ENCODE measurements at places on chromosomes 13 and 19. TPM values are rescaled to one million over a fixed set of nuclear protein-coding genes. Genes with fewer than 3 reads are reported as not detected.

GGN gene
- 1.7 TPM for total RNA-seq

DNA sequence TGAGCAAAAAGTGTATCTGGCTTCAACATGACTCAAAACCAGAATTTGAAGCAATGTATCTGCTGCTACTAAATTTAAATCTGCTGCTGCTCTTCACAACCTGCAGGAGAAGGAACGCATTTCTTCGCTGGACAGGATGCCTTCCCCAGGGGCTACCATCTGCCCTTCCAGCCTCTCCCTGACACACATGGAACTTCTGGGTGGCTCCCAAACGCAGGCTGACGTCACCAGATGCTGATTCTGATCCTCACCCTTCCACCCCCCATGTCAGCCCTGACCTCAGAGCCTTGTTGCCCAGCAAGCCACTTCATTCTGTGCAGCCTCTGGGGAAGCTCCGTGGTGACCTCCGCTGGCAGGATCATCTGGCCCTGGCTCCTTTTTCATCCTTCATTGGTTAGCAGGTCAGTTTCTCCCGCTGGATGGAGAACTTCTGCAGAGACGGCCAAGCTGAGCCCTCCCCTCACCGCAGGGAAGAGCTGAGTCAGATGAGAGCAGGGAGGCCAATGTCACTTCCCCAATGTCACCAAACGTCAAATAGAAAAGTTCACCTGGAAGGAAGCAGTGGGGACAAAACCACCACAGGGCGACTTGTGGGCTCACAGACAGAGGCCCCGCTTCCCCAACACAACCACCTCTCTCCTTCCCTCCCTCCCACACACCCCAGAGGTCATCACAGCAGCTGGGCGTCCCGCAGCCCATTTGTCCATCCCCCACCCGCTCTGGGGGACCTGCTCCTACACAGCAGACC lies 14.0 kb upstream of the RAB20 start:
- peak; percentile 0 for DNase-seq
- H3K27me3 ChIP-seq, result peaks cover 38% of the 10 kb centered on the region
- H3K4me1 ChIP-seq, result peaks cover 10% of the 10 kb centered on the region
- H3K4me3 ChIP-seq, result no peak overlapping the region

GRCh38 chr13:75661443-75661842 lies 25.3 kb downstream of the LMO7 start:
- peaks cover 3% of the 10 kb centered on the region for H3K27me3 ChIP-seq
- no peak for DNase-seq
- H3K4me3 ChIP-seq, result peak overlapping the region; percentile 17
- peaks cover 53% of the 10 kb centered on the region for H3K36me3 ChIP-seq
- H3K27ac ChIP-seq, result peak overlapping the region; percentile 70

DNA sequence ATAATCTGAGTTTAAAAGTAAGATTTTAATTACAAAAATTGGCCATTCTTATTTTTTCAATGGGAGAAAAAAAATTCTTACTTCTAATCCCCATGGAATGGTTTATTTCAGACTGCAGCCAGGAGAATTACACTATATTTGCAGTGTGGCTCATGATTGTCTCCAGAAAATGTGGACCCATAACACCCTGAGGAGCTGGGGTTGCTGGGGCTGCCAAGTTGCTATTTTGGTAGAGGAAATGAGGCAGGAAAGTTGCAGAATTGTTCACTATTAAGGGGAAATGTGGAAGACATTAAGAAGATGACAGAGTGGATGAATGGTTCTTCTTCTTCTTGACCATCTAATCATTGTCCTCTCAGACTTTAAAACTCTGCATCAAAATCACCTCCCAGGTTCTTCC lies 4.6 kb upstream of the SCEL start:
- DNase-seq, result no peak
- no peaks in the 10 kb centered on the region for H3K27me3 ChIP-seq
- no peaks in the 10 kb centered on the region for H3K4me1 ChIP-seq

- H3K4me1 ChIP-seq, result peaks cover 4% of the 10 kb centered on the region
- H3K4me3 ChIP-seq, result no peak overlapping the region
- no peaks in the 10 kb centered on the region for H3K36me3 ChIP-seq
- no peak overlapping the region for H3K27ac ChIP-seq
Measured at GRCh38 chr13:33958964-33959363, 141.0 kb downstream of the RFC3 start.

All from HFFc6 (cell line).